ENCODE measurements at places on chromosomes 7 and 10. TPM values are rescaled to one million over a fixed set of nuclear protein-coding genes. Genes with fewer than 3 reads are reported as not detected.

The RINT1 gene
- polyA plus RNA-seq, result 15.5 TPM

The CYP3A7 gene
- polyA plus RNA-seq, result not detected

The HHEX gene
- polyA plus RNA-seq, result 7.7 TPM

The POU6F2 gene
- 0.10 TPM for polyA plus RNA-seq

The ITPRID1 gene
- 0.46 TPM for polyA plus RNA-seq

The FOXP2 gene
- 10.3 TPM for polyA plus RNA-seq

Measured in muscle of back (tissue), 13 donors.